ENCODE measurements at places on chromosomes 6 and 20.
A peak's percentile ranks its signal among the peaks of the same experiment; 100 is the strongest.

DNA sequence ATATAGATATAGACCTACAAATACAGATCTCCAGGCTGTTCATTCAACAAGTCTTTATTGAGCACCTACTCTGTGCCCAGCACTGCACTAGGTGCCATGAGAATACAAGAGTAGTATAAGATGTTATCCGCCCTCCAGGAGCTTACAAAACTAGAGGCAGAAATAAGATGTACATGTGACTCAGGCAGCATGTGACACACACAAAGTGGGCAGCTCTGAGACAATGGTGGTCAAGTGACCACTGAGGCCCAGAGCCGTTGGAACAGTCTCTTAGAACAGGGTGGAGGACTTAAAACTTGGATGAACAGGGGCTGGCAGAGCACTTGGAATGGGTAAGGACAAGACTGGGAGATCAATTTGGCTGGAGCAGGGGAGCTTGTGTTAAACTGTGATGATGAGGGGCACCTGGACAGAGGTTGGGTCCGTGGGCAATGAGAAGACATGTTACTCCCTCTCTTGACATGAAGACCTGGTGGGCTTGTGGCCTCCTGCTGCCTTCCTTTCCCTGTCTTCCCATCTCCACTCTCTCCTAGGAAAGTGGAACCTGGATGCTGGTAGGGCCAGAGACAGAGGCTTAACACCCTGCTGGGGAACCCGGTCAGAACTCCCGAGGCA, 21.2 kb downstream of the TRIM15 start:
- DNase-seq = no peak

GRCh38 chr6:26284537-26285142, 80.4 kb upstream of the BTN3A2 start:
- peak; percentile 89 for DNase-seq

GRCh38 chr6:150777736-150778135, 87.8 kb upstream of the MTHFD1L start:
- DNase-seq = no peak

- DNase-seq = peak; percentile 11
Observed at GRCh38 chr6:48996461-48997119, 466.5 kb downstream of the MMUT start.

DNA sequence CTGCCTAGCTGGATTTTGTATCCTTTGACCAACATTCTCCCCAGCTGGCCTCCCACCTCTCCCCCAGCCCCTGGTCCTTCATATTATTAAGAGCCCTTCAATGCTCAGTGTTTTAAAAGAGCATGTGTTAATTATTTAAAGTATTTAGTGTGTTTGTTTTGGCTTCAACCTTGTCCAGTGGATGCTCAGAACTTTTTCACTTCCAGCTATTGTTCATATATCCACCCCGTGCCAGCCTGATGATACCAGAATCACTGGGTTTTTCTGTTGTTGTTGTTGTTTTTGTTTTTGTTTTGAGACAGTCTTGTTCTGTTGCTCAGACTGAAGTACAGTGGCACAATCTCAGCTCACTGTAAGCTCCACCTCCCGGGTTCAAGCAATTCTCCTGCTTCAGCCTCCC, 30.4 kb upstream of the SNX9 start:
- no peak for DNase-seq

- no peak for DNase-seq
Observed at GRCh38 chr6:106138151-106138550, 52.0 kb downstream of the PRDM1 start.

GRCh38 chr6:154882107-154882506, 113.0 kb upstream of the TIAM2 start:
- DNase-seq = no peak

- peak; percentile 1 for DNase-seq
Observed at GRCh38 chr6:115643762-115644161, 416.9 kb downstream of the FRK start.

DNA sequence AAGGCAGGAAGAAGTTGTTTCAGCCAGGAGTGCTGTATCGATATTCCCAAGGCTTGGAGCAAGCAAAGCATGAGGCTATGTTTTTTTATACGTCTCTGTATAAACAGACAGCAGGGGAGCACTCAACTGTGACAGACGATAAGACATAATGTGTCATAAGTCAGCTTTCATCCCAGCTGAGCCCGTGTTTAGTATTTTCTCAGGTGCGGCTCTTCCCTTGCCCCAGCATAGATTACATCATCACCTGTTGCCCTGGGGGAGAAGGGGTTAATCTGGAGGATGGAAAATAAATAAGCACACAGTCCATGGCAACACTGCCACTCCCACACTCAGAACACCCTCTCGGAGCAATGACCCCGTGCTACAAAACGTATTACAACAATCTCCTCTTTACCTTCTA, 22.1 kb upstream of the KCNK5 start:
- DNase-seq = peak; percentile 10

DNA sequence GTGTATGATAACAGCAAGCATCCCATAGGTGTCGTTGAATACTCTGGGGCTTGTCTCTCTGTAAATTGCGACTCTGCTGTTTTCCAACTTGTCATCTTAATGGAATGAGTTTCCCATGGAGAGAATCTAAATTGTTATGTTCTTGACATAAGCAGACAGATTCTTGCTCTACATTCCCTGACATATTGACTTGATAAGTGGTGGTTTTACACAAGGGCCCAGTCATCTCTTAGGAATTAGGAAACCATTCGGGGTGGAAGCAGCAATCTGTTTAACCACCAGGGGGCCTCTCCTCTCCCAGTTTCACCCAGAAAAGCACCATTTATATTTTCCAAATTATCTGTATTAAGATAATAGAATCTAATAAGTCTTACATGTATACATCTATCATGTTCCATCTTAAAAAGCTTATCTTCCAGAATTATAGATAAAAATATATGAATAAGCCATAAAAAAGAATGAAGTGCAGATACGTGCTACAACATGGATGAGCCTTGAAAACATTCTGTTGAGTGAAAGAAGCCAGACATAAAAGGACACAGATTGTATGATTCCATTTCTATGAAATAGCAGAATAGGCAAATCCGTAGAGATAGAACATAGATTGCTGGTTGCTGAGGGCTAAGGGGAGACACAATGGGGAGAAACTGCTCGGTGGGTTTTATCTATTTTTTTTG, 23.1 kb upstream of the MROH8 start:
- peak; percentile 24 for DNase-seq

DNA sequence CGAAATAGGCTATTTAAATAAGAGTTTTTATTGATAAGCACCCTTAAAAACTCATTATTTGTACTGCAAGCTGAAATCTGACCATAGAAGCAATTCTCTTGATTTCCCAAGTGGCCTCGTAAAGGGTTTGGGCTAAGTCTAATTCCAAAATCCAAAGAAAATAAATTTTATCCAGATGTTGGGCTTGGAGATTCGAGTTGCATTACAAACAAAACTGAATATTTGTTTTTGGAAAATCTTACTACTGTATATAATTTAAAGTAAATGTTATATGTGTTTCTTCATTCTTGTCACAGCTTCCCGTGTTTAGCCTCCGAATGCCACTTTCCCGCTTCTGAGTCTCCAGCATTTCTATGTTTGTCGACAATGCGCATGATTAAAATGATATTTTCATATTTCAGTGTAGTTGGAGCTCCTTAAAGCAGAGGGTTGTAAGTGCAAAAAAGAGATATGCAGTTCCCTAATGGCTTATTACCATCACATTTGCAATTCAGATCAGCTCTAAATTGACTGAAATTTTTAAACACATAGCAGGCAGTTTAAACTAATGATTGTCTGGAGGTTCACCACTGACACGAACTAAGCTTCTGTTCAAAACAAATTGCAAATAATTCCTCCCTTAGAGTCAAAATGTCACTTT, 47.0 kb downstream of the PRL start:
- DNase-seq = peak; percentile 53

- no peak for DNase-seq
Observed at GRCh38 chr6:166604328-166604727, 17.9 kb upstream of the RAMACL start.

- no peak for DNase-seq
Observed at GRCh38 chr6:132498638-132499037, 14.3 kb downstream of the STX7 start.

DNA sequence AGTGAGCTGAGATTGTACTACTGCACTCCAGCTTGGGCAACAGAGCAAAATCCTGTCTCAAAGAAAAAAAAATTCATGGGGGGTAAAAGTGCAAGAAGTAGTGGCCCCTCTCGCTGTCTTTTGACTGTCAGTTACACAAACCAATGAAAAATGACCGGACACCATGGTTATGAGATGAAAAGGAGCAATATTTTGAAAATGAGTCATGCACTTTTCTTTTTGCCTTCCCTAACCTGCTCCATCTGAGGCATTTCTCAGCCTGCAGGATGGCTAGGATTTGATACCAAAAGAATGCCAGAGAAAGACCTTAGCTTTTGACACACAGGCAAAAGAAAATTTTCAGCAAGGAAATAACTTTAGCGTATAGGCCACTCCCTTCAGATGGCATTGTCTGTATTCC, 181.7 kb upstream of the ARID1B start:
- DNase-seq = no peak

DNA sequence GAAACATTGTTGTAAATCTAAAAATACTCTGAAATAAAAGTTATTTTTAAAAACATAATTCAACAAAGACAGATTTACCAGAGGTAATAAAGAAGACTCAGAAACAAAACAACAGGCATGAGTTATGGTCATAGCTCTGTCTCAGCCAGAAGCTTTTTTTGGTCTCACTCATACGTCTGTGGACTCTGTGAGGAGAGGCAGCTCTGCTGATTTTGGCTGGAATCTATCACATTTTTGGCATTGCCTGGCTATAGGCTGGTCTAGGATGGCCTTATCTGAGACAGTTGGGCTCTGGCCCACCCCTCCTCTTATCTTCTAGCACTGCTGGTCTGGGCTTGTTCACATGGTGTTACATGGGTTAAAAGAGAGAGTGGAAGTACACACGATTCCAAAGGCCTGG, 514.0 kb upstream of the BTBD3 start:
- no peak for DNase-seq

GRCh38 chr20:18688676-18689075, 100.8 kb downstream of the DTD1 start:
- DNase-seq = peak; percentile 22
